HAP-1 (cell line): ENCODE measurements at places on chromosomes 16 and 17.

DNA sequence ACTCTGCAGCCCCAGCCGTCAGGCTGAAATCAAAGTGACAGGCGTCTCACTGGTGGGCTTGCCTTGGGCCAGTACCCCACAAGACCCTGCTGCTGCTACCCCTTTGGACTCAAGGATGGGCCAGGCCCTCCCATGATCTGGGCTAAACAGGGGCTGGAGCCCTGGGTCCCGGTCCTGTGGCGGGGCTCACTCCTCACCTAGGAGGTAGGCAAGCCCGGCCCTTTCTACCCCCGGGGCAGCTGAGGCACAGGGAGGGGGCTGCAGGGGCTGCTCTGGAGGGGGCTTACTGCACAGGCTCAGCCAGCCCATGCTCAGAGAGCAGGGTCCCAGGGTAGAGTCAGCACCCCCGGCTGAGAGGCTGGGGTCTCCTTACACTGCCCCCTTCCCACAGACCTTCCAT lies 23.6 kb downstream of the KATNB1 start:
- no peak for DNase-seq

DNA sequence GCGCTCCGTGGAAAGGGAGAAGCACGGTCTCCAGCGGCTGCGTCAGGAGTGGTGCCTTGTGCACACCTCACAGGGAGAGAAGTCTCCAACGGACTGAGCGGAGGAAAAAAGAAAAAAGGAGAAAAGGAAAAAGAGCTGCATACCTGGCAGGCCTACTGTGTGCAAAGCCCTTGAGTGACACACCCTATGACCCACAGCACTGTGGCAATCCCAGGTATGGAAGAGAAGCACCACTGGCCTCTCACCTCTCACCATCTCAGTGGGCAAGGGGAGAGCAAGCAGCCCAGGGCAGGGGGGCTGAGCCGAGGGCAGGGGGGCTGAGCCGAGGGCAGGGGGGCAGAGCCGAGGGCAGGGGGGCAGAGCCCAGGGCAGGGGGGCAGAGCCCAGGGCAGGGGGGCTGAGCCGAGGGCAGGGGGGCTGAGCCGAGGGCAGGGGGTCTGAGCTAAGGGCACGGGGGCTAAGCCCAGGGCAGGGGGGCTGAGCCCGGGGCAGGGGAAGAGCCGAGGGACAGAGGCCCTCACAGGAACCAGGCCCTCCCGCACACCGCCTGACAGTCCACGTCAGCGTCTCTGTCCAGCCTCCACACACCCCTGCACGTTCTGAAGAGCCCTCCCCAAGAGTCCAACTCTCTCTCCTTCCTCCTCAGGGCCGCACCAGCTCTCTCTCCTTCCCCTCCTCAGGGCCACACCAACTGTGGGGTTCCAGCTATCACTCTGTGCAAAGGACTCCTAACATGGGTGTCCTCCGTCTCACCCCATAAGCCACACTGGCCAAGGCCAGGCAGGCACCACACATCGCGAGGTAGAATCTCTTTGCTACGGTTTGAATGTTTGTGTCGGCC lies 105.8 kb downstream of the ZNF778 start:
- no peak for DNase-seq

GRCh38 chr16:81448154-81449131 lies 3.8 kb downstream of the CMIP start:
- no peak for DNase-seq

DNA sequence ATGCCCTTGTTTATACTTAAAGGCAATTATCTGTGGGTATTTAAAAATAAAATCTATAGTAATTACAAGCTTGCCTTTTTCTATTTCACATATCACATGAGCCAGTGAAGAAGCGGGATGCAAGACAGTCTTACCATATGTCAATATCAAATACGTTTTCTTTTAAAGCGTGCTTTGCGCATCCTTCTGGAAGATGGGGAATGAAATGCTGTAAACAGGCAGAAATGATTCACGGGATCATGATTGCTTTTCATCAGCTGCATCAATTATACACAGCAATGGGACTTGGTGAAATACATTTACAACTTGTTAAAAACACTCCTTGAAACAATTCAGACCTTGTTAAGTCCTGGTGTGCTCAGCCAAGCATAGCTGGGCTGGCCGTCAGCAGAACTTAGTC lies 72.5 kb downstream of the WSCD1 start:
- no peak for DNase-seq

GRCh38 chr16:78624366-78624765 lies 524.9 kb downstream of the WWOX start:
- DNase-seq: no peak

DNA sequence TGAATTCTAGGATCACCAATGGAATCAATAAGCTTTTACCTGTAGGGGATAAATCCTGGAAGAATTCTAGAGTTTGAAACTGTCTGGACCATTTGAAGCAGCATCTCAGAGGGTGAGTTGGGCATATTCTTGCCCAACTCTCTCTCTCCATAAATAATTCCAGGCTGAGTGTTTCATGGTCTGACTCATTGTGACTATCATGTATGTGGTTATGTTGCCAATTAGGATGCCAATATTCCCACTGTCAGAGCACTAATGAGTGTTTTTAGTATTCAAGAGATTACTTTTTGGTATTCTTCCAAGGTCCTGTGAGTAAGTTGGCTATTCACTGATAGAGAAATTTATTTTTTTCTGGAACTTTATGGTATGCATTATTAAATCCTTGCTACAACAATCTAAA lies 456.9 kb downstream of the TOX3 start:
- DNase-seq: no peak

DNA sequence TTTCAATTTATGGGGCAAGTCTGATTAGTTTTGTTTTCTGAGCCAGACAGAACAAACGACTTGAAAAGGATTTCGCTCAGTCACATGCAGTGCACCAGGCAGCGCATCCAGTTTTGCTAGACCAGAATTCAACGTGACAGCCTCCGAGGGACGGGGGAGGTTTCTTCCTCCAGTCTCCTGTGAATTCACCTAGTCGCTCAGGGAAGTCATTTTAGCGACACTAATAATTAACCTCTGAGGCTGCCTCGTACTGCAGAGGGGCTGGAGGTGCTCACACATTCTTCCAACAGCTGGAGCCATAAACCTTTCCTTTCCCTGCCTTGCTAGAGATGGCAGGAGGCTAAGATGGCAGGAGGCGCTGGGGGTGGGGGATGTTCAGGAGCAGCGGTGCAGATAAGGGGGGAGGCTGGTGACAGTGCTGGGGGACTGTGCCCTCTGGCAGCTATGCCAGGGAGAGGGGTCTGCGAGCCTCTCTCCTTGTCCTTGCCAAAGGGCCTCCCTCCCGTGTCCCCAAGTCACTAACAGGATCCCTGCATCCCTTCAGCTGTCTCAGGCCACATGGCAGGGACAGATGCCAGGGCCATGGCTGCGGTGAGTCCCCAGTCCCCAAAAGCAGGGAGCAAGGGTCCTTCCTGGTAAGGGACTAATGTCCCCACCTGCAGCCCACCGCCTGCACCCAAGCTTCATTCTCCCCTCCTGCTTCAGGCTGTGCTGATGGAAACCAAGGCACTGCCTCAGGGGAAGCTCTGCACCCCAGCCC lies 24.0 kb downstream of the MXRA7 start:
- DNase-seq: no peak

GRCh38 chr16:56601325-56601724 lies 7.1 kb upstream of the MT2A start:
- no peak for DNase-seq

DNA sequence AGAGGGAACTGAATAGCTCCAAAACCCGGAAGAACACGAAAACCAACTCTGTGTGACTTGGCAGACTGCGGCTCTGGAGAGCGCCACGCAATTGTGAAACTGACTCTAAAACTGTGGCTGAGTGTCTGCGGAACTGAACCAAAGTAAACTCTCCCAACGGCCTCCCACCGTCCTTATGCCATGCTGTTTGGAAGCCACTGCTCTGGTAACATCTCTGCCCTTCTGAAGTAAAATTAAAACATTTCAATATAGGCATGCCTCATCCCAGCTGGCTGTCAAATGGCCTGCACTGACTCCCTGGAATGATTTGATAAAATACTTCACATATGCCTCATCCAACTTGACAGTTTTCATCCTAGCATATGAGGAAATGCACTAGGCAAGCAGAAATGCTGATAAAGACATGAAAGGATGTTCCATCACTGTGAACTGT lies 70.2 kb downstream of the PARN start:
- DNase-seq: no peak

DNA sequence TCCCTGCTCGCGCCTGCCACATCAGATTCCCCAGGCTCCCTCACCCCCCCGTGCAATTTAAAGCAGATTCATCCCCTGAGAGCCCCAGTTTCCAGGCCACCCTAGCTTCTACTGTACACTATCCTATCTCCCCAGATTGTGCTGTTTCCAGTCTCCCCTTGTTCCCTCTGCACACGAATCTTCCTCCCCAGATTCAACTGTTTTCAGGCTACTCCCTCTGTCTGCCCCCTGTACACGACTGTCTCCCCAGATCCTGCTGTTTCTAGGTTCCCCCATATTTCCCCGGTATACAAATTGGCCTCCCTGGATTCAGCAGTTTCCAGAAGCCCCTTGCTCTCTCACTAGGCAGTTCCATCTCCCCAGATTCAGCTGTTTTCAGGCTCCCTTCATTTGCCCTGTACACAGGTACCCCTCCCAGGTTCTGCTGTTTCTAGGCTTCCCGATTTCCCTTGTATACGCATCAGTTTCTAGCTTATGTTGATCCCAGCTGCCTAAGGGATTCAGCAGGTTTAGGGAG lies 22.9 kb downstream of the COPZ2 start:
- no peak for DNase-seq

- no peak for DNase-seq
These were observed 152.7 kb upstream of the ERCC4 start for GRCh38 chr16:13767215-13767614.

DNA sequence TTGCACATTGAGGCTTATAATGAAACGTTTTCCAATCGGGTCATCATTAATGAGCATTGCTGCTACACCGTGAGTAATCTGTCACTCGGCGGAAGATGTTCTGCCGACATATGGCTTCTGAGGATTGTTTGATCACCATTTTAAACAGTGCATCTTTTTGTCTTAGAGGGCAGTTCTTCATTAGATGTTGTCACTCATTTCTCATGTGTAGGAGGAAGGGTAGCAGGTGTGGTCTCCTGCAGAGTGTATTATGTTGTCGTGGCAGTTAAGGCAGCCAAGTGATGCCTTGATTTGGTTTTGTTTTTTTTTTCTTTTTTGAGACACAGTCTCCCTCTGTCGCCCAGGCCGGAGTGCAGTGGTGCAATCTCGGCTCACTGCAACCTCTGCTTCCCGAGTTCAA lies 50.5 kb downstream of the SEC14L1 start:
- no peak for DNase-seq

DNA sequence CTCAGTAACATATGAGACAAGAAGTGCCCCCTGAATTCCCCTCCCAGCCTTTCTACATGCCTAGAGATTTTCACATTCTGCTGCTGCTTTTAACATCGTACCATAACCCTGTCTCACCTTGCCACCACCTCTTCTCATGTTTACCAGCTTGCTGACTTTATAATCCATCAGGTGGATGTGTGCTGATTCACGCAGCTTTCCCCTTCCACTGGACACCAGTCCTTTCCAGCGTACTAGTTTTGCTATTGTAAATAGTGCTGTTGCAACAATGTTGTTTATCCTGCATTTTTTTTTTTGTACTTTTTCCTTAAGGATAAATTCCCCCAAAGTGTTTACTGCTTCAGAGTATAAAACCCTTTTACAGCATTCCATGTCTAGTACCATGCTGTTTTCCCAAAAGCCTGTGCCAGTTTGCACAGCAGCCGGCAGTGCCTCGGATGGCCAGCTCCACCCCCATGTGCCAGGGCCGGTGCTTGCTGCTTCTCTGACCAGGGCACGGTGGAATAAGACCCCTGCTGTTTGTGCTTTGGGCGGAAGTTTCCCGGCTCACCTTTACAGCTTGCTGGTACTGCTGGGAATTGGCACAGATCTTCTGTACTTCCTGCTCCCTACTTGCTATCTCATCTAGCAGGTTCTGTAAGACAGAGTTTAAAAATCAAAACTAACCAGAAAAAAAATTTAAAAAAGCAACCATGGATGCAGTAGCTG lies 41.3 kb downstream of the UBN1 start:
- no peak for DNase-seq

DNA sequence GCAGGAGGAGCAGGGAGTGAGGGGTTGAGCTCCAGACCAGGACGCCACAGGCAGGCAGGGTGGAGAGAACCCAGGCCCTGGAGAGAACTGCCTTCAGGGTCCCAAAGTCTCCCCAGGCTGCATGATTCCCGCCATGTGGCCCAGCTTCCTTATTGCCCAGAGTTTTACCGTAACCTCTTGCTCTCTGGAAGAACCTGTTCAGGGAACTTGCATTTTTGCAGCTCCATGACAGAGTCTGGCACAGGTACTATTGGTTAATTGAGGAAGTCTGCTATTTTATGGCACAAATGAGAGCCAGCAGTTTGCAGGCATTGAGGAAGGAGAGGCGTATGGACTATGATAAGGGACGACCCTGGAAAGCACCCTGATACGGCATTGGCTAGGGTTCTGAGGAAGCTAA lies 11.6 kb upstream of the NOS2 start:
- DNase-seq: no peak

GRCh38 chr17:41835214-41835799 lies 725 bp downstream of the NT5C3B start:
- no peak for DNase-seq

DNA sequence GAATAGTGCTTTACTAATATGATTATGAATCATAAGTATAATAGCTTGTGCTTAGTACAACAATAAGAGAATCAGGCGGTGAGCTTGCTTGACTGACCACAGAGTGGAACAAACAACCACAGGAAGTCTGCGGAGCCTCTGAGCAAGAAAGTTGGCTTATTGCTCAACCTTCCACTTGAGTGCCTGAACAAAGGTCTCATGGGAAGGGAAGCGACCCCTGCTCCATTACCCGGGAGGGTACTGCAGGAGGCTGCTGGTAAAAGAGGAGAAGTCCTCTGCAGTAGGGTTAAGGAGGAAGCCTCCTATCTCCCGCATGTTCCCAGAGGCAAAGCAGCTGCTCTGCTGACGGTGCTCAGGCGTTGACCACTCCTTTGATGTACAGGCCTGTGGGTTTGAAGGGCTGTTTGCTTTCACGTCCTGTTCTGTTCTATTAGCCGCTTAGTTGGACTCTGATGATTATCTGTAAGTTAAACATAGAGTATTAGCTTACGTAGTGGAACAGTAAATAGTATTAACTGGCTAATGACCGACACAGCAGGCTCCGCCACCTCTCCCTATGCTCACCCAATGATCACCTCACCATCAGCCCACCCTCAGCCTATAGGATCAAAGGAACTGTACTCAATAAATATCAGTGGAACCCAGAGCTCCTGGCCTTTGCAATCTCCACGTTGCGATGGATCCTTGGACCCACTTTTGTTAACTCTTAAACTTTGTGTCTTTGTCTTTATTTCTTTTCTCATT lies 17.5 kb downstream of the ALOX15B start:
- no peak for DNase-seq
